Stimulated activated CD8-positive, alpha-beta memory T cell treated with anti-CD3 and anti-CD28 coated beads, Interleukin-12 subunit alpha, Interleukin-12 subunit beta, amount 100 ng/mL, for 4 hours (primary cell): ENCODE measurements at places on chromosomes 2 and 18.

- DNase-seq: no peak
These were observed 129.1 kb upstream of the LGALSL start for GRCh38 chr2:64324746-64325410.

GRCh38 chr2:84717302-84717701 is 163.6 kb downstream of the TRABD2A start:
- no peak for DNase-seq

DNA sequence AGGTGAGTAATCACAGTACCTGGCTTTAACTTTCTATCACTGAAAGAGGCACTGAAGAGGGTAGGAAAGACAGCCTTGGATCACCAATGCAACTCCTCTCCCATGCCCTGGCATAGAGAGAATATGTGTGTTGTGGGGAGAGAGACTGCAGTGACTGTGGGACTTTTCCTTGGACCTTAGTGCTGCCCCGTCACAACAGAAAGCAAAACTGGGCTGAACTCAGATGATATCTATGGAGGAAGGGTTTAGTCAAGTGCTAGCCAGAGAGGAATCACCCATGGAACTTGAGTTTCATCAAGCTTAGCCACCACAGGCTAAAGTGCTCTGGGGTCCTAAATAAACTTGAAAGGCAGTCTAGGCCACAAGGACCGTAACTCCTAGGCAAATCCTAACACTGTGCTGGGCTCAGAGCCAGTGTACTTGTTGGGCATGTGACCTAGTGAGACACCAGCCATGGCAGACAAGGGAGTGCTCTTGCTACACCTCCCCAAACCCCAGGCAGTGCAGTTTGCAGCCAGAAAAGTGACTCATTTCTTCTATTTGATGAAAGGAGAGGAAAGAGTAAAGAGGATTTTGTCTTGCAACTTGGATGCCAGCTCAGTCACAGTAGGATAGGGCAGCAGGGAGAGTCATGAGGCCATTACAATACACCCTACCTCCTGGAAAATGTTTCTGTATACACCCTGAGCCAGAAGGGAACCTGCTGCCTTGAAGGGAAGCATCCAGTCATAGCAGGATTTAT is 105.8 kb upstream of the SPOPL start:
- no peak for DNase-seq

DNA sequence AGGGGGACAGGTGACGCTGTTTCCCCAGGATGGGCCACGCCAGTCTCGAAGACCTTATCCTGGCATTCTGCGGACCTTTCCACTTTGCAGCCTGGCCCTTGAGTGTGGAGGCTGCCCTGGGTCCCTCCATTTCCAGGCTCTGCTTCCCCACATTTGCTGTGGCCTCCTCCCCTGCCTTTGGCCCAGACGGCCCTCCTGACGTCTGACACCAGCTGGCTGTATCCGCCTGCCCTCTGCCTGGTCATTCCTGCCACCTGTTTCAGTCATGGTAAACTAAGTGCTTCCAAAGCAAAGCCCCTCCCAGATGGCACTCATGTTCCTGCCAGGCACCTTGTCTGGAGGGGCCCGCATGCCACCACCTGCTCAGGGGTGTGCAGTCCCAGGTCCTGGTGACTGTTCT is 95.1 kb downstream of the ASB1 start:
- DNase-seq: no peak

DNA sequence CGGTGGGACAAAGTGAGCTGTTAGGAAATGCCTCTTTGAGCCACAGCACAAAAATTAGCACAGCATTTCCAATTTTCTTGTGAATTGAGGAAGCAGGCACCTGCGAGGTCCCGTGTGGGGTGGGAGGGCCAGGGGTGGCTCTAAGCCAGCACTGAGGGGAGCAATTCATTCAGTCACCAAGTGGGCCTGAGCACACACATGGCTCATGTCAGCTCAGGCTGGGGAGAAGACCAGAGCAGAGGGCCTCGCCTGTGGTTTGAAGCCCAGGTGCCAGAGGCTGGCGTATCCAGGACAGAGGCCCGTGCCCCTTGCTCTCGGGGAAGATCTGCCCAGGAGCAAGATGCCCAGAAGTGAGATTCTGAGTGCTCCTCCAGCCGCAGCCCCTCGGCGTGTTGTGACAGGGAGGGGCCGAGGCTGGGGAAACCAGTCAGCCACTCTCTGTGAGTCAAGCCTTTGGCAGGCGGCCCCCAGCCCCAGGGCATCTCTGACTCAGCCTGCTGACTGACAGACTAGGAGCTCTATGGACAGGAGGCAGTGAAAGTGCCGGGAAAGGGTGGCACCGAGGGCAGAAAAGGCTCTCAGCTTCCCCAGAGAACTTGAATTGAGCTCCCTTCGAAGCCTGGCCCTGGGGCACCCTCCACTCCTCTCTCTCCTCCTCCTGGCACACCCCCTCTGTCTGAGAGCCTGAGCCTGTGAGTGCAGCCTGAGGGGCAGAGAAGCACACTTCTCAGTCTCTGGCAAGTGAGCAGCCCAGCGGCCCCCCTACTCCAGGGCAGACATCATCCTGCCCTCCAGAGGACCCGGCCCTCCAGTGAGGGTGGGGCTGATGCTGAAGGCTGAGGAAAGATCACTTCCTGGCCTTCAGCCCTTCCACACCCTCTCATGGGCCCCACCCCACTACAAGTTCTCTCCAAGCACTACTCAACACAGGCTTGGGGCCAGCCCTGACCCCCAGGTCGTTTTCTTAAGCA is 32.3 kb downstream of the CYP26B1 start:
- DNase-seq: no peak

- DNase-seq: no peak
These were observed 999.7 kb upstream of the LRRTM1 start for GRCh38 chr2:81304154-81304830.

DNA sequence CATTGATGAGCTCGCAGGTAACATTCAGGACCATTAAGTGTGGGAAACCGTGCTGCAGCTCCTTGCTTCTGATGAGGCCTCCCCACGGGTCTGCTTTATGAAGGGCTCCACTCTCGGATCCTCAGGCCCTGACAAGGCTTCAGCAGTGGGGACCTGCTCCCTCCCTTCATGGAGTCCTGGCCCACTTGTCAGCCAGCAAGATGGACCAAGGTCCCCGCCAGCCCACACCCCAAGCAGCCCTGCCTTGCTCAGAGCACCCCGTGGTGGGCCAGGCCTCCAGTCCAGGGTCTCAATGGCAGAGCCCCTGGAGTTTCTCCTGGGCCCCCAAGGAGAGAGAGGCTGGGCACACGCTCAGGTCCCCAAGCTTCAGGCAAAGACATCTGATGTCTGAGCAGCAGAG is 41.5 kb downstream of the CROCC2 start:
- DNase-seq: no peak

DNA sequence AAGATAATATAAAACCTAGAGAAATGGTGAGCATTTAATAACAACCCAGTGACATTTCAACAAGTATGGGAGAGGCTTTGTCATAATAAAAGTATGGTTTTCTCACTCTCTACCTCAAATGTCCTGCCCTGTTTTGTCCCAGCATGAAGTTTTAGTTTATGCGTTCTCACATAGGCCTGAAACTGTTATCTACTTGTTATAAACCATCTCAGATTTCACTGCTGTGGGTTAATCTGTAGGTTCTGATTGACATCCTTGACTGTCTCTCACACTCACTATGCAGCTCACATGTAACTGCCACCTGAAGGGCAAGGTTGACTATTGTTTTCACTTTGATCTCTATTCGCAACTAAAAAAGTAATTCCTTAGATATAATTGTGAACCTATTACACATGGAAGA is 44.9 kb downstream of the ZEB2 start:
- DNase-seq: no peak

DNA sequence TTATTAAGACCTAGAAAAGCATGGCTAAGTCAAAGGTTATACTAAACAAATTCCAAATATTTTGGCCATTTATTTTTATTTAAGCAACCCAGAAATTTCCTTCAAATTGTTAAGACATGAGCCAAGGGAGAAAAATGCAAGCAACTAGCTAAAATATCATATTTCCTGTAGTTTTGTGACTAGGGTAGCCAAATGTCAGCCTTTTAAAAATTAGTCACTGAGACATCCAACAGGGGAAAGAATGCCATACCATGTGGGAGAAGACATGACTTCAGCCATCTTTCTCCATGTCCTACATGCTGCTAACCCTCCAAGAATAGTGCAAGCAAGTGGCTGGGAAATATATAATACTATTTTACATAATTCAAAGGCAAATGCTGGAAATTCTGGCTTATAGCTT is 197.9 kb downstream of the DSEL start:
- no peak for DNase-seq

DNA sequence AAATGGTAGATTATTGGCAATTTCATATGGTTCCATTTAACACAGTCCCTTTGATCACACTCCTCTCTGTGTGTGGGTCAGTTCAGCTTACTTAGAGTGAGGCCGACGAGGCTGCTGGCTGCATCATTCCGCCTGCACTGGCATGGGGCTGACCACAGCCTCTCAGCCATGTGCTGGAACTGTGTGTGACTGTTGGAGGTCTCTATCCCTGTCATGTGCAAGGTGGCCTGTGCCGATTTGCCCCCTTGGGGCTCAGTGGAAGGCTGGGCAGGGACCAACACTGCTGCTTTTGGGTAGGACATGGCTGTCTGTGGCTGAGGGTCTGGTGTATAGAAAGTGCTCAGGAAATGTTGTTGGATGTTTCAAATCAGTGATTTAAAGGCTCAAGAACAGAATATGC is 454.0 kb upstream of the HS6ST1 start:
- DNase-seq: no peak

DNA sequence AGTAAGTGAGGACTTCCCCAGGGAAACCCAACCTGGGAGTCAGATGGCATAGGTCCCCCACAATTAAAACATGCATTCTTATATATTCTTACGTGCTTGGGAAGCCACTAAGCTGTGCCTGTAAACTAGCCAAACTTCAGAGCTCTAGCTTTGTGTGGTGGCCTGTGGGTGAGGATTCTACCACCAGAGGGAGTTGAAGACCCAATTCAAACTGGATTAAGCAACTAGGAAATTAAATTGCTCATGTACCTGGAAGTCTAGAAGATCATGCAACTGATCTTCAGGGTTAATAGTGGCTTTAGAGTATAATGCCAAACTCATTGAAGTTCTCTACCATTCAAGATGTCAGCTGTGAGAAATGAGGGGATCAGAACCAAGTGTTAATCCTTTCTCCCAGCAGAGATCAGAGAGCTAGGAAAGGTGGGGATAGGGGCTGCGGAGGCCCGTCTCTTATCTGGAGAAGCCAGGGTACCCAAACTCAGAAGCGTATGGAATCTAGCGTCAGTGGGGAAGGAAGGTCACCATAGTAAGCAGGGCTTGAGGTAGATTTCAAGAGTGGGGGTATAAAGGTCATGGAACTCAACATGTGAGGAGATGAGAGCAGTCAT is 53.2 kb upstream of the CCDC85A start:
- no peak for DNase-seq

DNA sequence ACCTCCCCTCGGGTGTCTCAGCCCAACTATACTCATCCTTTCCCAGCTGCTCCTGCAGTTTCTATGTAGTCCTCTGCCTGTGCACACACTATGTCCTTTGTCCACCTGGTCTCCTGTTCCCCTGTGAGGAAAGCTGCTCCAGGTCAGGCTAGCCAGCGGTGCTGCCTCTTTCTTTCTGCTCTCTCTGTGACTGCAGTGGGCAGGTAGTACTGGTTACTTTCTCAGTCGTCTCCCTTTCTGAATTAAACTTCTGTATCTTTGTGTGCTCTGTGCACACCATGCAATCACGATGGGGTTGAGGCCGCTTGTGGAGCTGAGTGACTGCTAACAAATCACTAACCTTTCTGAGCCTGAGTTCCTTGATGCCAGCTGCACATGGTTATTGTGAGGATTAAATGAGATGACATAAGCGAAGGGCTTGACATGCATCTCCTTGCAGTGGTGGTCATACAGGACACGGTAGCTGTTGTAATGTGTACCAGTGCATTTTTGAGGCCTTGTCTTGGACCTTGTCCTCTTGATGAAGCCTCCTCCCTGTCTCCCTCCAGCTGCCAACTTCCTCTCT is 3.5 kb downstream of the FARP2 start:
- DNase-seq: no peak

DNA sequence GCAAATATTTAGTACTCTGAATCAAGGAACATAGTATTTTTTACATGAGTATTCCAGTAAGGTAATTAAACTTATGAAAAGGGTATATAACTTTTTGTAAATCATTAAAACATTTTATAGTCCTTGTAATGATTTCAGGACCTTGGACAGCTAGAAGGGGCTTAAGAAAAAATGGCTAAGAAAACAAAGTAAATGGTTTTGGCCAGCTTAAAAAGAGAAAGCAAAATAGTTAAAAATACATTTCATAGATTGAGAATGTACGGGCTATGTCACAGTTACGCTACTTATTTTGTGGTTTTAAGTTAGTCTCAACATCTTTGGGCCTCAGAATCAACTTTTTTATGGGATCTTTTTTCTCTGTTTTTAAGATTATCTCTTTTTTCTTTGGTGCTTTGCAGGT is 26.7 kb downstream of the POLI start:
- DNase-seq: no peak

- DNase-seq: no peak
These were observed 5.9 kb downstream of the RIOK3 start for GRCh38 chr18:23458830-23459529.

DNA sequence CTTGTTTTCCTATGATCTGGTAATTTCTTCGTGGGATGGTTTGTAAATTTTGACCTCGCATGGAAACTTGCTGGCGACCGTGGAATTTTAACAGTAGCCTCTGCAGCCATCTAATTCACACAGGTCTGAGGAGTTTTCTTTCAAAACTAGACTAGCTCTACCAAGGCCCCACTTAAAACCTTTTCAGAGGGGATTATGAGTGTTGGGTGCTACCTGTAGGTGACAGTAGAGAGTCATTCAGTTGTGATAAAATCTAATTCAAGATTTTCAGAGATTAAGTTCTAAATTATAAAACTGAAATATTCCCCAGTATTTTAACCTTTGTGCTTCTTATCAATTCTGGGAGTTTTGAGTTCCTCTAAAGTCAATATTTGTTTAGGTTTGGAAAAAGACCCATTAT is 31.0 kb downstream of the THSD7B start:
- DNase-seq: no peak

GRCh38 chr2:120624738-120625446 is 110.8 kb upstream of the GLI2 start:
- no peak for DNase-seq

DNA sequence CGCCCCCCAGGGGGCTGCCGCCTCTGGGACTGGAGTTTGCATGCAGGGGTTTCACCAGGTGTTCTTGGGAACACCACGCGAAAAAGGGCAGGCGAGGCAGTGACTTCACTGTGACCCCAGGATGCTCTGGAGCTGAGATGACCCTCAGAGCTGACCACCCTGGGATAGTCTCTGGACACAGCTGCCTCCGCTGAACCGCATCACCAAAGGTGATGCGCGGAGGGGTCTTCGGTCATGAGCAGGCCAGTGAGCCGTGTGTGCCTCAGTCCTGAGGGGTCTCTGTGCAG is 17.5 kb downstream of the GPR35 start:
- DNase-seq: no peak

DNA sequence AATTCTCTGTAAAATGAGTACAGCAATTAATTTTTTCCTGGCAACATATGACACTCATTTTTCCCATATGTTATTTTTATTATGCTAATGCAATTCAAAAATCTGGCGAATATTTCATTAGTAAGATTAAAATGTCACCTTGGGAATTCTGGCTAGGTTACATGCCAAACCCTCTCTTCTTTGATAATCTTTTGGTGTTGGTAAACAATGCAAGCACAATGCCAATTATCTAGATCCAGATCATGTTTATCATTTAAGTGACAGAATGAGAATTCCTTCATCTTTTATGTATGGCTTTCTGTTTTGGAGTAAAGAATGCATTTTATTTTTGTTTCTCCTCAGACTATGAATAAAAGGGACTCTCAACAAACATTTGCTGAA is 33.7 kb downstream of the GPR75 start:
- DNase-seq: no peak
